ENCODE measurements at places on chromosomes 11 and 22. TPM values are rescaled to one million over a fixed set of nuclear protein-coding genes. Genes with fewer than 3 reads are reported as not detected.

The PGA4 gene
- not detected for total RNA-seq

The MAPK8IP2 gene
- total RNA-seq: 6.4 TPM

The FUT4 gene
- 5.7 TPM for total RNA-seq

The YPEL1 gene
- 3.1 TPM for total RNA-seq

The MMP27 gene
- total RNA-seq: not detected

The OR8G5 gene
- total RNA-seq: not detected

The CCDC157 gene
- total RNA-seq: 2.1 TPM

The NELL1 gene
- not detected for total RNA-seq

The C11orf91 gene
- total RNA-seq: 0.54 TPM

The LAYN gene
- not detected for total RNA-seq

The OR51B4 gene
- total RNA-seq: 43.7 TPM

The SMC1B gene
- not detected for total RNA-seq

The ELF5 gene
- 0.32 TPM for total RNA-seq

The RAPSN gene
- total RNA-seq: 0.57 TPM

The GAS2 gene
- total RNA-seq: not detected

The GAL gene
- 83.1 TPM for total RNA-seq

The MAJIN gene
- not detected for total RNA-seq

The ARHGAP8 gene
- 67.5 TPM for total RNA-seq

The SIK2 gene
- total RNA-seq: 13.0 TPM

The CDON gene
- total RNA-seq: 16.9 TPM

The ANO5 gene
- 1.1 TPM for total RNA-seq

The RHOD gene
- total RNA-seq: 42.0 TPM

The HOATZ gene
- not detected for total RNA-seq

The RAB38 gene
- total RNA-seq: 15.1 TPM

The RNF169 gene
- total RNA-seq: 22.5 TPM

The PNPLA3 gene
- 7.3 TPM for total RNA-seq

The ZBTB16 gene
- 0.30 TPM for total RNA-seq

The APOA4 gene
- total RNA-seq: not detected

The SLC16A8 gene
- not detected for total RNA-seq

The TEX54 gene
- not detected for total RNA-seq

The NLRP10 gene
- not detected for total RNA-seq

The GRAMD1B gene
- total RNA-seq: 12.7 TPM

The PRSS23 gene
- total RNA-seq: 3.8 TPM

The OR2D2 gene
- 0.20 TPM for total RNA-seq

The CSNK1E gene
- 190 TPM for total RNA-seq

The ZNF70 gene
- total RNA-seq: 3.2 TPM

The PRPF19 gene
- total RNA-seq: 156 TPM

The OR4B1 gene
- total RNA-seq: not detected

The SMIM35 gene
- not detected for total RNA-seq

The GTSE1 gene
- total RNA-seq: 46.1 TPM

The E2F8 gene
- total RNA-seq: 18.4 TPM

The PLEKHB1 gene
- 22.9 TPM for total RNA-seq

The DDT gene
- total RNA-seq: 217 TPM

The TSPAN18 gene
- total RNA-seq: 18.3 TPM

The SVIP gene
- total RNA-seq: 18.6 TPM

The SLC25A45 gene
- total RNA-seq: 3.9 TPM

The CRYAB gene
- total RNA-seq: not detected

The MYOD1 gene
- not detected for total RNA-seq

The NOX4 gene
- not detected for total RNA-seq

The NNMT gene
- not detected for total RNA-seq

The OR4A16 gene
- total RNA-seq: not detected

All from HCT116 (cell line).